ENCODE measurements at places on chromosomes 11 and 22.

GRCh38 chr11:94941131-94941530 lies 32.2 kb downstream of the CWC15 start:
- no peak for DNase-seq

GRCh38 chr11:45857961-45858474 lies 10.7 kb downstream of the CRY2 start:
- no peak for DNase-seq

- DNase-seq, result peak; percentile 82
Measured at GRCh38 chr11:61293867-61294716, 1.0 kb downstream of the VWCE start.

DNA sequence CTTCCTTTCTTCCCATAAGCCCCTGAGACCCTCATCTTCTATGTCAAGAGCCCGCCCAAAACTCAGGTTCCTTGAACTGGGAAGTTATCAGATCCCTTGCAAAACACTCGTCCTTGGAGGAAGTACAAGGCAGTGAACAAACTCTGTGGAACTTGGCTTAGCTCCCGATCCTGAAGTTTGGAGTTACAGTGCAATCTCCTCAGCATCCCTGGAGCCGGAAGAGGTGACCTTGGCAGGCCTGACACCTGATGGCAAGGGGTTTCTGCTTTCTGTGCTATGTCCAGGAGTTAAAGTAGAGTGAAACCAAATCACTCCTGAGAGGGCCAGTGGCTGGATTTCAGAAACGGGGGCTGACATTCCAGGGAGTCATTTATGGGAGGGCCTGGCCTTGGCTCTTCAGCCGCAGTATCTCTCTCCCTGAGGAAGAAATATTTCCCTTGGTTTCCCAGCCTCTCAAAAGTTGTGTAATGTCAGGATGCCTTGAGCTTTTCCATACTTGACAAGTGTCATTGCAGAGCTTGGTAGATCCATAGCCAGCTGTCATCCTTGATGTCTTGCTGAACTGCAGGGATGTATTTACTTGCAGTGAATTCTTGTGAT lies 1.9 kb upstream of the GRAMD1B start:
- DNase-seq, result no peak

DNA sequence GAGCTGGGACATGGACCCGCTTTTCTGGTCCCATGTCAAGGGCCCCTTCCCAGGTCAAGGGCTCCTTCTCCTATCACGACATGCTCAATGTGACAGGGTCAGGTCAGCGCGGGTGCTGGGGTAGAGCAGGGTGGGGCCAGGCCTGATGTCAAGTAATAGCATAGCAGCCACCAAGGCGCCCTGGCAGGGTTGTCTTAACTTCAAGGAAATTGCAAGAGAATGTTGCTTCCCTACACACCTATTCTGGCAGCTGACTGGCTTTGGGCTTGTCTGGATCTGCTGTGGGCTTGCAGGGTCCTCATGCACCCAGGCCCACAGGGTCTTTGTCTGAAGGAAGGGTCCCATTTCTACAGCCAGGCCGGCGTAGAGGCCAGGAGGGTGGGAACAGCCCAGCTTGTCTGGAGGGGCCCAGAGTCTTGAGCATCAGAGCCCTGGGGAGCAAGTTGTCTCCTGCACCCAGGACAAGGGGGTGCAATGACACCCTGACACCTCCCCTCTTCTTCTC lies 71.4 kb downstream of the BUD13 start:
- no peak for DNase-seq

- DNase-seq, result no peak
Measured at GRCh38 chr11:102012946-102013345, 34.3 kb upstream of the CFAP300 start.

DNA sequence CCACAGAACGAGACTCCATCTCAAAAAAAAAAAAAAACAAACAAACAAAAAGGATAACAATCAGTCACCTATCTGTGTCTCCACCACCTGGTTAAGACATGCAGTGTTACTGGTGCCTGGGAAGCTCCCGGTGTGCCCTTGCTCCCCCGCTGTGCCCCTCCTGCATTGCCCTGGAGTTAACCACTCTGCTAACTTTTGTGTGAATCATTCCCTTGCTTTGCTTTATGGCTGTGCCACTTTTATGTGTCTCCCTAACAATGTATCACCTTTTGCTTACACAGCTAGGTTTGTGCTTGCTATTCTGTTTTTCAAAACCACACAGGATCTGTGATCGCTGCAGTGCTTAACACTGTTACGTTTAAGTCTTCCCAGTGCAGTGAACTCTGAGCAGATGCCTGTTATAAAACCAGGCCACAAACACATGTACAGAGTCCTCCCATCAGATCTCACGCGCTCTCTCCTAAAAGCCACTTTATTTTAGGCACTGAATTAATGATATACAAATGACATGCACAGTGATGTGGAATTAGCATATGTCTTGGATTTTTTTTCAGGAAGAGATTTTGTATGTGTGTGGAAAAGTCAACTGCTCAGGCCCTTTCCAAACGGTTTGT lies 69.9 kb downstream of the BUD13 start:
- DNase-seq, result peak; percentile 23

DNA sequence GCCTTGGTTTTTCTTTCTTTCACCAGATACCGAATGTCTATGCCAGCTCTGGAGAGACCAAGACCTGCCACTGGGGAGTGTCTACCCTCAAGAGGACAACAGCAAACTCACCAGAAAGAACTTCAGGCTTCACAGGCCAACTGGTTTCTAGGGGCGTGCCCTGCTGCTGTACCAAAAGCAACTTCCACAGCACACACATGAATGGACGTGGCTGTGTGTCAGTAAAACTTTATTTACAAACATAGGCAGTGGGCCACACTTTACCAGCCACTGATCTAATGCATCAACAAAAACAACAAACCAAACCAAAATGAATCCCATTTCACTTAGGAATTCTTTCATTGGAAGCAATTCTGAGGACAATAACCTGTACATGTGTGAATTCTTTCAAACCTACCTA lies 16.7 kb downstream of the DEAF1 start:
- no peak for DNase-seq

GRCh38 chr22:46849951-46850350 lies 87.5 kb downstream of the TBC1D22A start:
- no peak for DNase-seq

GRCh38 chr11:12618743-12619540 lies 55.3 kb upstream of the TEAD1 start:
- no peak for DNase-seq

- no peak for DNase-seq
Measured at GRCh38 chr22:29105468-29105867, 32.6 kb downstream of the KREMEN1 start.

- DNase-seq, result no peak
Measured at GRCh38 chr22:45731798-45732495, 60.3 kb downstream of the ATXN10 start.

- DNase-seq, result no peak
Measured at GRCh38 chr22:49662681-49663080, 165.0 kb downstream of the BRD1 start.

GRCh38 chr11:83613767-83614121 lies 327.6 kb upstream of the CCDC90B start:
- DNase-seq, result peak; percentile 10

GRCh38 chr11:12864316-12865156 lies 144.6 kb upstream of the RASSF10 start:
- peak; percentile 58 for DNase-seq

- no peak for DNase-seq
Measured at GRCh38 chr11:15118431-15118830, 3.7 kb downstream of the INSC start.

DNA sequence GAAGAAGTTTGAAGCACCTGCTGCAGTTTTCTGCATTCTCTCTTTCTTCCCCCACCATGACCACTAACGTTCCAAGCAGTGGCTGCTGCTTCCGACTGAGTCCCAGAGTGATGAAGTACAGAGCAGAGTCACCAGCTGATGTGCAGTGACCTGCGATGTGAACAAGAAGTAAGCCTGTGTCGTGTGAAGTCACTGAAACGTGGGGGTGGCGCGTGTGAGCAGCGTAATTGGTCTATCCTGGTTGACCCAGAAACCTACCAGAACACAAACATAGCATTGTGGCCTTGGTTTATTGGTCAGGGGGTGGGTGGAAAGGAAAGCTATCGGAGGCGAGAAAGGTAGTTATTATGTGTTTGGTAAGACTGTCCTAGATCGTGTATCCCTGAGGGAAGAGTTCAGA lies 3.5 kb downstream of the KRTAP5-7 start:
- no peak for DNase-seq

GRCh38 chr11:76669901-76670484 lies 554 bp downstream of the LRRC32 start:
- DNase-seq, result no peak

GRCh38 chr11:126322996-126323395 lies 19.1 kb downstream of the DCPS start:
- no peak for DNase-seq

DNA sequence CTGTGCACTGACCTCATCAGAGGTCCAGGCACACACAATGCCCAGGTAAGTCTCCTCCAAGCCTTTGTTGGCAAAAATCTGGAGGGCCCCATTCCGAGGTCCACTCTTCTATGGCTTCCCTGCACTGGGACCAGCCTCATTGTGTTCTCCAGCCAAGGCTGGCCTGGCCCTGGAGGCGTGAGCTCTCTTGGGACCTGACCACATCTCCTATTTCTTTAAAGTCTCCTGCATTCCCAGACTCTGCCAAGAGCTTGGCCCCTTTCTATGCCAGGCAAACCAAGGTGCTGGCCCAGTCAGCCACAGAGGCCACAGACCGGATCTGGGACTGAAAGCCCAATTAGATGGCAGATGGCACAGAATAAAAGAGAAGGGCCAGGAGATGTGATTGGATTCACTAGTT lies 55.1 kb downstream of the C11orf58 start:
- no peak for DNase-seq

DNA sequence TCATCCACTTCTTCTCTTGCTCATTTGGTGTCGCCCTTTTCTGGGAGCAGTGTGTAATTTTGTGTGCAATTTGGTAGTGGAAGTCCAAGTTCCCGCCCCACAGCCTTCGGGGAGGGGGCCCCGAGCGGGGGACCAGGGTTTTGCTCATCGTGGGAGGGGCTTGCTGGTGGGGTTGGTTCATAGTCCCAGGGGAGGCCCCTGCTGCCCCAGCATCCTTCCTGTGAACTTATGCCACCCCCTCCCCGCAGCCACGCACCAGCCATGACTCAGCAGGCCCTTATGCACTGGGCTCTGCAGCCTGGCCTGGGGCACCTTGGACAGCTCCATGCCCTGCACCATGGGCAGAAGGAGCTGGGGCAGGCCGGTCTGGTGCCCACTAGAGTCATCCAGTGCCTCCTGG lies 1183.6 kb downstream of the BRD1 start:
- no peak for DNase-seq

- DNase-seq, result no peak
Measured at GRCh38 chr11:74212533-74212932, 41.4 kb downstream of the PPME1 start.

DNA sequence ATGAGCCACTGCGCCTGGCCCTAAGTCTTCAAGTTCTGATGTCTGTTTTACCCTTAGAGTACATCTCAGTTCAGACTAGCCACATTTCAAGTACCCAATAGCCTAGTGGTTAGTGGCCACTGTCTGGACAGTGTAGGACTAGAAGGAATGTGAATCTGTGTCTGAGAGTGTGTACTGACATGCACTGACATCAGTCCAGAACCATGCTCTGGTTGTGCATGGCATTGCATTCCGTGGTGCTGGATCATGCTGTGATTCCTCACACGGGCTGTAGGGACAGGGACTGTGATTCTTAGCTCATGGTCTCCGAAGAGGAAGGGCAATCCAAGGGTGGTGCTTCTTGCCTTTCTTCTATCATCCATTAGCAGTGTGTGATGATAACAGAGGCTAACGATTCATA lies 41.1 kb downstream of the AMOTL1 start:
- no peak for DNase-seq

- DNase-seq, result no peak
Measured at GRCh38 chr11:2451916-2452315, 7.1 kb downstream of the KCNQ1 start.

GRCh38 chr11:100294748-100295147 lies 392.3 kb upstream of the ARHGAP42 start:
- no peak for DNase-seq

GRCh38 chr11:3101921-3102640 lies 44.9 kb upstream of the CARS1 start:
- DNase-seq, result no peak

- no peak for DNase-seq
Measured at GRCh38 chr22:44906999-44907644, 102.7 kb downstream of the PHF21B start.

- DNase-seq, result no peak
Measured at GRCh38 chr11:100735949-100736675, 49.0 kb downstream of the ARHGAP42 start.

DNA sequence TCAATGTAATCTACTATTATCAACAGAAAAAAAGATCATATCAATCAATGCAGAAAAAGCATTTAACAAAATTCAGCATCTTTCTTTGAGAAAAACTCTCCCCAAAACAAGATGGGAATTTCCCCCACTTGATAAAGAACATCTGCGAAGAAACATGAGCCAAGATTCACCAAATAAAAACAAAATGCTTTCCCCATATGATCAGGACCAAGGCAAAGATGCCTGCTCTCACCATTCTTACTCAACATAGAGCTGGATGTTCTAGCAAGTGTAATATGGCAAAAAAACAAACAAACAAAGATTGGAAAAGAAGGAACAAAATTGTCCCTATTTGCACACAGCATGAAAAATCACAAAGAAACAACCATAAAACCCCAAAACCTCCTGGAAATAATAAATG lies 23.4 kb downstream of the SHANK2 start:
- no peak for DNase-seq

GRCh38 chr11:24828938-24829605 lies 332.2 kb downstream of the LUZP2 start:
- no peak for DNase-seq

- no peak for DNase-seq
Measured at GRCh38 chr11:130940706-130941105, 24.4 kb upstream of the SNX19 start.

DNA sequence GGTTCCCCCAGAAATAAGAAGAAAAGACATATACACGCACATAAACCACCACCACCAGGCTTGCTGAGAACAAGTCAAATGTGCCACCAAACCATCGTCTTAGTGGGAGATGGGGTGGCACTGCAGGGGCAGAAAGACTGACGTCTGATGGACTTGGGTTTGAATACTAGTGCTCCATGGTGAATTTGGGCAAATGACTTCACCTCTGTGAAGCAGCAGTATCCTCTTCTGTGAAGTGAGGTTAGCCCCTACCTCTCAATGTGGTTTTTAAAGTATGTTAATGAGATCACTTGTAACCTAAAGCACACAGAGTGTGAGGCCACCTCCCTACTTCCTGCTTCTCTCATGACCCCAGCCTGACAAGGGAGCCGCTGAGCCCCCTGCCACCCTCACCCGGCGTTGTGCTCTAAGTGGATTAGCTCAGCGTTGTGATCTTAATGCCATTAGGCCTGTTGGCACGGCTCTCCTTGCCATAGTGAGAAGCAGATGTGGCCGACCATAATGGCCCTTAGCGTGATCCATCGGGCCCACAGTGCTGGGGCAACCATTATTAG lies 14.4 kb downstream of the ZBTB16 start:
- no peak for DNase-seq

Data from NCI-H345 (cell line).